ENCODE measurements at places on chromosomes 1 and 21.

DNA sequence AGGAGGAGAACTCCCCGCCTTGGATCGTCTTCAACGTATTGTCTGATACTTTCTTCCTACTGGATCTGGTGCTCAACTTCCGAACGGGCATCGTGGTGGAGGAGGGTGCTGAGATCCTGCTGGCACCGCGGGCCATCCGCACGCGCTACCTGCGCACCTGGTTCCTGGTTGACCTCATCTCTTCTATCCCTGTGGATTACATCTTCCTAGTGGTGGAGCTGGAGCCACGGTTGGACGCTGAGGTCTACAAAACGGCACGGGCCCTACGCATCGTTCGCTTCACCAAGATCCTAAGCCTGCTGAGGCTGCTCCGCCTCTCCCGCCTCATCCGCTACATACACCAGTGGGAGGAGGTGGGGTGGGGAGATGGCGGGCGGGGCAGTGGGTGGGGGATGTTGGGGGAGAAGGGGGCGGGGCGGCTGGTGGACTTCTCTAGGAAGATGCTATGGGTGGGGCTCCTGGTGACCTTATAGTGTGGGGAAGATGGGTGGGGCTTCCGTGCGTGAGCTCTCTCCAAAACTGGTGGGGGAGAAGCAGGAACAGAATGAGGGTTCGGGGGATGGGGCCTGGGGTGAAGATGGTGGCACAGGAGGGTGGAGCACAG lies 5.3 kb downstream of the HCN3 start:
- no peak for DNase-seq

- no peak for DNase-seq
These were observed 52.2 kb downstream of the SSBP3 start for GRCh38 chr1:54353959-54354358.

GRCh38 chr1:7385471-7386225 lies 385.4 kb upstream of the VAMP3 start:
- no peak for DNase-seq

GRCh38 chr1:50651476-50652263 lies 228.4 kb upstream of the DMRTA2 start:
- no peak for DNase-seq

DNA sequence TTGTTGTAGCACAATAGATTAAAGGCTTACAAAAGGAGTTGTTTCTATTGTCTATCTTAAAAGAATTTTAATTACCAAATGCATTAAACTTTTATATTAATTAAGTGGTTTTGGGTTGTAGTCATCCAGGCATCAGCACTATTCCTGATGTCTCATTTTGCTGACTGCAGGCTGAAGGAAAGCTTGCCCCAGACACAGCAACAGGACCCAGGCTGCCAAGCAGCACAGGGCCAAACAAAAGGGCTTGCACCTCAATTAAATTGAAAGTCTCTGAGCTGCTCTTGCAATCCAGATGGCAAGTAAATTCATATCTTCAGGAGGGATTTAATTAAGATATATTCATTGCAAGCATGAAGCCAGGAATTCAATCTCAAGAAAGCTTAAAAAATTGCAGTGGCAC lies 80.7 kb upstream of the CHODL start:
- no peak for DNase-seq

DNA sequence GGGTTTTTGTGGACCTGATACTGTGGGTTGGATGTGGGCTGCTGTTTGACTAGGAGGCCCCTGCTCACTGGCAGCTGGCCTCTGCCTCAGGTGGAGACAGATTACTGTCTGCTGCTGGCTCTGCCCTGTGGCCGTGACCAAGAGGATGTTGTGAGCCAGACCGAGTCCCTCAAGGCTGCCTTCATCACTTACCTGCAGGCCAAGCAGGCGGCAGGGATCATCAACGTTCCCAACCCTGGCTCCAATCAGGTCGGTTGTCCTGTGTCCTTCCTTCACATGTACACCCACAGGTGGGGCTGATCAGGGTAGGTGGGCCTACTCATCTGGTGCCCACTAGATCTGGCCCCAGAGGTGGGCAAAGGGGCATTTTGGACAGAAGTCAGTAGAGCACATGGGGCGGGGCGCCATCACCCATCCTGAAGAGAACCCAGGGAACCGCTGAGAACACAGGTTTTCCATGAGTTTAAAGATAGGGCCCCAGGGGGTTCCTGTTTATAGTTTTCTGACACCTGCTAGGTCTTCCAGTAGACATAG lies 37.2 kb downstream of the ZBTB17 start:
- DNase-seq = no peak
